C1 segment of cervical spinal cord (tissue), 14 donors: ENCODE measurements at places on chromosomes 6 and 20.

GRCh38 chr6:130412556-130413290, 46.9 kb downstream of the TMEM200A start:
- no peak for DNase-seq

DNA sequence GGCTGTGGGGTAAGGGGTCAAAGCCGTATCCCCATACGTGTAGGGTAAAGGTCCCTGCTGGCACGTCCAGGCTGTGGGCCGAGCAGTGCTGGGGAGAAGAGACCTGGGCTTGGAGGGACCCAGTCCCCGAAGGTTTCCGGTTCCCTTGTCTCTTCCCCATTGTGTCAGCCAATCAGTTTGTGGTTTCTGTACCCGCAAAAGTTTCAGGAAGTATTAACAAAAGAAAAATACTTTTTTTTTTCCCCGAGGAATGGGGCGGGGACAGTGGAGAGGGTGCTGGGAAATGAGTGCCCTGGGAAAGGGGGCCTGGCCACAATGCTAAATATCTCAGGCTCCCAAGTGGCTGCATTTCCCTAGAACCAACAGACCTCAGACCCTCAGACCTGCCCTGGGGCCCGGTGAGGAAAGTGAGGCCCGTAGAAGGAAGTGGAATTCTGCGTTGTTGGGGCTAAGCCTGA, 15.2 kb upstream of the AMD1 start:
- DNase-seq, result no peak

DNA sequence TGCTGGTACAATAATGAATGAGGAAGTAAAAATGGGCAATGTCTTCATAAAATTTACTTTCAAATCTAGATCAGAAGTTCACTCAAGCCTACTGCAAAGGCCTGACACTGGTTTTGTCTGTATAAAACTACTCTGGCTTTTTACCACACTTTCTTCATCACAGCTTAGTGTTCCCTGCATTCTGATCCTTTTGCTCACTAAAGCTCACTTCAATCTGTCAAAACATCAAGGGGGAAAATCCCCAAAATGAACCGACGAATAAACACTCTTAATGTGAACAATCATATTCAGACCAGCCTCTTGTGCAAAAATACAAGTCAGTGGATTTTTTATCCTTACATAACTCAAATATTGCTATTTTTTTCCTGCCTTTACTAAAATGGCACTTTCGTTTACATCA, 98.5 kb downstream of the PRDM1 start:
- no peak for DNase-seq

GRCh38 chr6:33860706-33861474, 57.1 kb upstream of the MLN start:
- DNase-seq, result no peak

DNA sequence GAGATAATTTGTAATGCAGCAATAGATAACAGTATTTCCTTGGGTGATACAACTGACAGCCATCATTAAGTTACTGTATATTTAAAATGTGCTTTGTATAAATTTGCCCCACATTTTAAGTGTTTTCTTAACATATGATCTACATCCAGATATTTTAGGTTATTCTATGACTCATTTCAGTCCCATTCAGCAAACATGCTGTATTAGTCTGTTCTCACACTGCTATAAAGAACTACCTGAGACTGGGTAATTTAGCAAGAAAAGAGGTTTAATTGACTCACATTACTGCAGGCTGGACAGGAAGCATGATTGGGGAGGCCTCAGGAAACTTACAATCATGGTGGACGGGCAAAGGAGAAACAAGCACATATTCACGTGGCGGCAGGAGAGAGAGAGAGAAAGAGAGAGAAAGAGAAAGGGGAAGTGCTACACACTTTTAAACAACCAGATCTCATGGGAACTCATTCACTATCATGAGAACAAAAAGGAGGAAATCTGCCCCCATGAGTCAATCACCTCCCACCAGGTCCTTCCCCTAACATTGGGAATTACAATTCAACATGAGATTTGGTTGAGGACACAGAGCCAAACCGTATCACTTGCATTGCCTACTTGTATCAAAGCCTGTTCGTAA, 9.6 kb upstream of the CHD6 start:
- DNase-seq, result no peak

DNA sequence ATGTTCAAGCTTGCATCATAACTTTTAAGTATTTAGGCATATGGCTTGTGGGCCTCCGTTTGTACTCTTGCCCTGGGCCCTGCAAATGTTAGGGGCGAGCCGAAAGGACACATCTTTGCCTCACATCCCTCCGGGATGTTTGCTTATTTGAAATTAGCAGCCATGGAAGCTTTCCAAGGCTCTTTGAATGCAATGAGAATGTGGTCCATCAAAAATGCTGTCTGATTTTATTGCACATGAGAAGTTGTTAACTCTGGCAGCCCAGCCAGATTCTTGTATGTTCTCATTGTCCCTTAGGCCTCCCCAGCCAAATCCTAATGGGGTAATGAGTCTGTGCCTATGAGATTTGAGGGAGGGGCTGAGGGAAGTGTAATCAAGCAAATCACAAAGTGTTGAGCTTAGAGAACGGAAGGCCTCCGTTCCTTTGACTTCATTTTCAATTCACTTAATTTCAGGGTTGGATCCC, 261.2 kb upstream of the MARCKS start:
- no peak for DNase-seq
